ENCODE measurements at places on chromosomes 1 and 21. TPM values are rescaled to one million over a fixed set of nuclear protein-coding genes. Genes with fewer than 3 reads are reported as not detected.

DNA sequence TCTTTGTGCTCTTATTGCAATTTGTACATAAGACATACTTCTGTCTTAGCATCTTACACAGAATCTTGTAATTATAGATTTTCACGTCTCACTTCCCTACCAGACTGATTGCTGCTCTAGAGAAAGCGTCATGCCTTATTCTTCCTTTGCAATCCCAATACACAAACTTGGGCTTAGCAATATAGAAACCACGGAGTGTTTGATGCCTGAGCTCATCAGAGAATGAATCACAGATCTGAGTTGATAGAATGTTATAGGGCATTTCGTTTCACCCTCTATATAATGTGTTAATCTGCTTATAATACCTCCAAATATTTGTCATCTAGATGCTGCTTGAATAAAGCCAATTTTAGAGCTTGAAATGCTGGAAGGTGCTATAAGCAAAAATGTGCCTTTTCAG is 6.6 kb downstream of the FMO1 start:
- DNase-seq = no peak

DNA sequence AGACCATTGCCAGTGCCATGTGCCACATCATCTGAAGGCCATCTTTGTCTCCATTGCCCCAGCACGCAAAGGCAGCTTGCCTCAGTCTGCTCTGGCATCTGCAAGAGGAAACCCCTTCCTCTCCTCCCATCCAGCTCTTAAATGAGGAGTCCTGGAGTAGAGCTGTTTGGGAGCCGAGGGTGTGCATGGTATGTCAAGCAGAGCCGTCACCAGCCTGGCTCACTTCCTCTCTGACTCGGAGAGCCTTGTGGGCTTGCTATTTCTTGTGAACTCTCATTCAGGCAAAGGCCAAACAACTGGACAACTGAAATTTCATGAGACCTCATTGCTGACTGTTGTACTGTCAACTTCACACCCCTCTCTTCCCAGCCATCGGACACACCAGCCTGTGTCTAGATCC is 143.9 kb downstream of the SIPA1L2 start:
- DNase-seq = no peak

GRCh38 chr1:195580988-195581387 is 1027.3 kb downstream of the KCNT2 start:
- DNase-seq = no peak

DNA sequence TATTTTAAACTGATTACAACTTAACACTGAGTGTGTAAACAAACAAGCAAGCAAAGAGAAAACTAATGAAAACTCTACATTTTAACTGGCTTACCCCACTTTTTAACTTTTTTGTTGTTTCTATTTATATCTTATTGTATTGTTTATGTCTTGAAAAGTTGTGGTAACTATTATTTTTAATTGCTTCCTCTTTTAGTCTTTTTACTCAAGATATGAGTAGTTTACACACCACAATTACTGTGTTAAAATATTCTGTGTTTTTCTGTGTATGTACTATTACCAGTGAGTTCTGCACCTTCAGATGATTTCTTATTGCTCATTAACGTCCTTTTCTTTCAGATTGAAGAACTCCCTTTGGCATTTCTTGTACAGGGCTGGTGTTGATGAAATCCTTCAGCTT is 4.7 kb upstream of the HHAT start:
- DNase-seq = no peak

PTPRU gene
- 28.1 TPM for total RNA-seq

SYDE2 gene
- total RNA-seq = 2.9 TPM
